ENCODE measurements at places on chromosomes 5 and 9.
A peak's percentile ranks its signal among the peaks of the same experiment; 100 is the strongest.

DNA sequence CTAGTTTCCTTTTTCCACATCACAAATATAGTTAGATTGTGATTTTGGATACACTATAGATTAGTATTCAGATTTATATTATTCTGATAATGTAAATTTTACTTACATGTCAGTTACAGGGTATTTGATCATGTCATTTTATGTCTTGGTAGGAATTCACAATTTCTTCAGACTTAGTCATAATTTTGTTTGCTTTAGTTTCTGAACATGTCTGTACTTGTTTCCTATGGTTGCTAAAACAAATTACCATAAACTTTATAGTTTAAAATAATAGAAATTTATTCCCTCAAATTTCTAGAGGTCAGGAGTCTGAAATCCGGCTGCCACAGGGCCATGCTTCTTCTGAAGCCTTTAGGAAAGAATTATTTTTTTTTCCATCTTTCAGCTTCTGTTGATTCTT, 1817.2 kb upstream of the CDH9 start:
- no peak for DNase-seq

- no peak for DNase-seq
Observed at GRCh38 chr5:29169886-29170285, 2023.6 kb upstream of the CDH6 start.

DNA sequence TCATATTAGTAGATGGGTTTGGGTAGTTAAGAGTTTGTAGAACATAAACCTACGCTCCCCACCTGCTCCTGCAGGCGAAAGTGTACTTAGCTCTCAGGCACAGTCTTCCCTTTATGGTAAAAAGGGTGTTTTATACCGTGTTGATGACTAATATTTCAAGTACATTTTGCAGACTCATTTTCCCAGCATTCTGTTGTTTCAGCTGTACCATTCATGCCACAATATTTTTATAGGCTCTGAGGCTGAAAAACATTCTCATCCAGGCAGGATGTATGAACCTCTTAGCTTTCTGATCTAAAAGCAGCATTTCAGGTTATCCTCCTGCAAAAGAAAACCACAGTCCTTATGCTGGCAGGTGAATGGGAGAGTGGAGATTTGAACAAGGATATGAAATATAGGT, 231.4 kb downstream of the NR2F1-AS1 start:
- DNase-seq: no peak

DNA sequence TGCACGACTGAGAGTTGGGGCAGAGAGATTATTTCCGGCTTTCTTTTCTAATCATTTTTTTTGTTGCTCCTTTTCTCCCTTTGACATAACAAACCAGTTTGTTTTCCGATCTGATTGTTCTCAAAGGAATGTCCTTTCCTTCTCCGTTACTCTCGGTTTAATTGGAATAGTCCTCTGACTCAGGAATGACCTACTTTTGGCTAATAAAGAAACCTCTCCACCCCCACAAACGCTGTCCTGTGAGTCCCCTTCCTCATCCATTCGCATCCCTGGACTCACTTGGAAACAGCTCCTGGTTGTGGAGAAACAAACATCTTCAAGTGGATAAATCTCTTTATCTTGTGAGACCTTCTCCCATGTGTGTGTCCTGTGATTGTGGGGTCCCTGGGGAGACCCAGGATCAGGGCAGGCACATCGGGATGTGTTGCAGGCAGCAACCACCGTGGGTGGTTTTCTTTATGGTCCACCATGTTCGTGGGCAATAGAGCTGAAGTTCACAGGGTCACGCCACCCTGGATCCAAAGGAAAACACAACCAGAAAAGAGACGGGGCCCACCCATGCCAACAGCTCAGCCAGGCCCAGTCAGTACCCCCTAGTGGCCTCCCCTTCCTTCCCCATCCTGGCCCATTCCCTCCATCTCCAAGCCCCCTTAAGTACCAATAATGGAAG, 45.2 kb upstream of the NEK6 start:
- peak; percentile 20 for DNase-seq

DNA sequence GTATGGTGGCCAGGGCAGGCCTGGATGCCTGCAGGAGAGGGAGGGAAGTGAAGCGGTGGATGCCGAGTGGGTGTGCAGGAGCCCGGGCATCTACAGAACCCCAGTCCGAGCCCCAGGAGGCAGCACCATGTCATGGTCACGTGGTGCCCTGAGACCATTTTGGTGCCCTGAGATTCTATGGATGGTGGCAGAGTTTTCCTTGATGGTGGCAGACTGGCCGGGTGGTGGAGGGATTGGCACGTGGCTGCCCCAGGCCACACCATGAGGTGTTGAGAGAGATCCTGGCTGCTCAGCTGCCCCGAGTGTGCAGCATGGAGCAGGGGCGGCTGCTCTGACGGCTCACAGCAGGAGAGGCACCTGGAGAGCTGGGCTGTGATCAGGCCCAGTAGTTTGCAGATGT, 52.3 kb downstream of the SYK start:
- peak; percentile 47 for DNase-seq

GRCh38 chr9:15374310-15374709, 48.4 kb upstream of the SNAPC3 start:
- no peak for DNase-seq

GRCh38 chr5:151870820-151871219, 53.8 kb downstream of the GLRA1 start:
- no peak for DNase-seq

DNA sequence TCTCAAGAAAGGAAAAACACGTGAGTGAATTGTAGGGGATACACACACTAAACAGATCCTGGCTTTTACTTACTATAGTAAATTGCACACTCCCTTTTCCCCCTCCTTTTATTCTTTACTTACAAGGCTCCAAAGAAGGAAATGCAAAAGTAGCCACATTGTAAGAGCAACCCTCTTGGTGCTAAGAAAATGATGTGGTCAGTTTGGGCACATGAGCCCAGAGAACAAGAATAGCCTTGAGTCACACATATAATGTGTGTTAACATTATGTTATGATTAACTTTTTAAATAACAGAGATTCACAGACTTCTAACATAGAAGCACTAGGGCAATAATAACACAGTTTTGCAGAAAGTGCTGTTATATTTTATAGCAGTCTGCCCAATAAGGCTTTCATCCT, 48.5 kb downstream of the PCSK5 start:
- no peak for DNase-seq

GRCh38 chr9:81303658-81304057, 385.7 kb downstream of the TLE1 start:
- no peak for DNase-seq

GRCh38 chr5:55965525-55965924, 29.2 kb downstream of the IL6ST start:
- no peak for DNase-seq

- no peak for DNase-seq
Observed at GRCh38 chr9:31393240-31393639, 991.2 kb upstream of the ACO1 start.

DNA sequence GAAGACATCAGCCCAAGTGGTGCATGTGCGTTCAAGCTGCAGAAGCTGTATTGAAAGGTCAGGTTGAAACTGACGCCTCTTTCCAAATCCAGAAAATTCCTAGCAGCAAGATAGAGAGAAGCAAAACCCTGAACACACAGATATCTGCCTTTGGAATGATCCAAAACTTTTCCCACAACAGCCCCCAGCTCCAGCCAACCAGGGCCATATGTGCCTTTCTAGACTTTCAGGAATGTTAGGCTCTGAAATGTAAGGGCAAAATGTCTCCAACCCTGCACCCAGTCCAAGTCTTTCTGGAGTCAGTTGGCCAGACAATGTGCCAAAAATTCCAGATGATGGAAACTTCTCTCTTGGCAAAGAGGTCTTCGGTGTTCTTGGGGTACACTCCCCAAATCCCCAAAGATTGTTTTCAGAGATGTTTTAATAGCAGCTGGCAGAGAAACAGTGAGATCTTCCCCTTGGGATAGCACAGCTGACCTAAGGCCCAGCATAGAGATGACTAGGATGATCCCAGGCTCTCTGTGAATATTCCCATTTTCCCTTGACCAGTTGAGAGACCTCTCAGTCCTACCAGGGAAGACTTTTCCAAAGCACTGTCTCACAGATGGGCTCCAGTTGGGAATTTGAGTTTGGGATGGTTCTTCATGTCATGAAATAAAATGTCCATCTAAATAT, 440.4 kb upstream of the CD180 start:
- DNase-seq: no peak

GRCh38 chr9:72185561-72185960, 36.3 kb downstream of the GDA start:
- no peak for DNase-seq
